Activated CD4-positive, alpha-beta T cell treated with anti-CD3 and anti-CD28 coated beads, Interleukin-2, amount 10 ng/mL, durations not matched to agents 7 days and 5 days (primary cell): ENCODE measurements at places on chromosomes 7 and 10. TPM values are rescaled to one million over a fixed set of nuclear protein-coding genes. Genes with fewer than 3 reads are reported as not detected.

HTR7 gene
- total RNA-seq, result not detected

DNA sequence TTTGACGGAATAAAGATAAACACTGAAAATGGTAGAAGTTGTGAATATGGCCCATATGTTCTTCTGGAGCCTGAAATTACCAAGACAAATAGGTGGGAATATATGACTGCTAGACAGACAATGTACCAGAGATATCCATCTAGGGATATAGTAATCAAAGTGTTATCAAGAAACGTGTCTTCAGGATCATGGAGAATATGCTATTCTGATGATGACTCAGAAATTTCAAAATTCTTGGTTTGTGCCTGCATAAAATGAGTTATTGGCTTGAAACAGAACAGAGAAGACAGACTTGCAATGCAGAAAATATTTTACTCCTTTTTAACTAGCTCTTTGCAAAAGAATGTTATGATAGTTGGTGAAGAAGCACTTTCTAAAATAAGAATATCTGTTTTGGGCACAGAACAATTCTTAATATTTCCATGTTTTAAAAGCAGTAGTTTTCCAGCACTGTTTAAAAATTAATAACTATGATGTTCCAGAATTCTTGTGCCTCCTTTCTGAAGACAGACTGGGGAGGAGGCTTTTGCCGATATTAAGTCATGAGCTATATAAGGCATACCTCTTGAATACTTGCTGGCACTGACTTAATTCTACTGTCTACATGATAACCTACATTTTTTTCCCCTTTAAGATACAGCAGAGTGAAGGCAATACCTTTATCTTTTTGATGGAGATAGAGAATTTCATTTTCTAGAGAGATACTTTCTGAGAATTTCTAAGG, 34.4 kb upstream of the CABCOCO1 start:
- no peaks in the 10 kb centered on the region for H3K36me3 ChIP-seq
- DNase-seq, result no peak
- H3K4me1 ChIP-seq, result no peaks in the 10 kb centered on the region
- no peak overlapping the region for H3K27ac ChIP-seq
- H3K4me3 ChIP-seq, result no peak overlapping the region
- H3K27me3 ChIP-seq, result peaks cover 7% of the 10 kb centered on the region

GRCh38 chr7:32579776-32580175, 84.5 kb downstream of the AVL9 start:
- no peaks in the 10 kb centered on the region for H3K27me3 ChIP-seq
- H3K36me3 ChIP-seq, result peaks cover 48% of the 10 kb centered on the region
- peaks cover 3% of the 10 kb centered on the region for H3K4me1 ChIP-seq
- H3K27ac ChIP-seq, result no peak overlapping the region
- H3K4me3 ChIP-seq, result no peak overlapping the region

GRCh38 chr10:30639946-30640786, 10.6 kb upstream of the LYZL2 start:
- peak; percentile 27 for DNase-seq
- H3K4me3 ChIP-seq, result no peak overlapping the region
- no peaks in the 10 kb centered on the region for H3K36me3 ChIP-seq
- peaks cover 1% of the 10 kb centered on the region for H3K4me1 ChIP-seq

DNA sequence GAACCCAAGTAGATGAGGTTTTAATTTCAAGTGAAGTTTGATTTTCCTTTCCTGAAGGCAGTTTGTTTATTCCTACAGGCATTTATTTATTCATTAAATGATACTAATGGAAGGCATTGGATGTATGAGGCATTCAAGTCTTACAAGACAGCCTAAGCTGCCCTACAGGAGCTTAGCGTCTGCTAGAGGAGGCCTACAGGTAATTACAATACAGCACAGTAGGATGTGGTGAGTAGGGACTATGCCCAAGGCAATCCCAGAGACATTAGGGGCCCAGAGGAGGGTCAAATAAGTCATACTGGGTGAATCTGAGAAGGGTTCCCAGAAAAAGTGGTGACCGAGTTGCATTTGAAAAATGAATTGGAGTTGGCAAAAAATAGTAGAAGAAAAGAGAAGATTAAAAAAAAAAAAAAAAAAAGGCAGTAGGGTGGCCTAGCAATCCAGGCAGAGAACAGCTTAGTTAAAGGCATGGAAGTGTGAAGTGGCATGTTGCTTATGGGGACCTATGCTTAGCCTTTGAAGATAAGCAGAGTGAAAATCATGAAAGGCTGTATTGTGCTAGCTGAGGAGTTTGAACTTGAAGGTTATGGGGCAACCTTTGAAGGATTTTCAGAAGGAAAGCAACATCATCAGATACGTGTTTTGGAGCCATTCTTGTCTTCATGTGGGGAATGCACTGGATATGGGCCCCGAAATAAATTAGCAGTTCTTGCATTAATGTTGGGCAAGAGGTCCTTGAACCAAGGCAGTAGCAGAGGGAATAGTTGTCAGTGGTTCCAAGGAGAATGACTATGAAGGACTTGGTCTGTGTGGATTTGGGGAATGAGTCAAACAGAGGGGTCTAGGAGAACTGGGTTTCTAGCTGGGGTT, 65.5 kb downstream of the SNX10 start:
- H3K27ac ChIP-seq, result no peak overlapping the region
- H3K4me1 ChIP-seq, result no peaks in the 10 kb centered on the region
- no peak for DNase-seq
- no peak overlapping the region for H3K4me3 ChIP-seq

DNA sequence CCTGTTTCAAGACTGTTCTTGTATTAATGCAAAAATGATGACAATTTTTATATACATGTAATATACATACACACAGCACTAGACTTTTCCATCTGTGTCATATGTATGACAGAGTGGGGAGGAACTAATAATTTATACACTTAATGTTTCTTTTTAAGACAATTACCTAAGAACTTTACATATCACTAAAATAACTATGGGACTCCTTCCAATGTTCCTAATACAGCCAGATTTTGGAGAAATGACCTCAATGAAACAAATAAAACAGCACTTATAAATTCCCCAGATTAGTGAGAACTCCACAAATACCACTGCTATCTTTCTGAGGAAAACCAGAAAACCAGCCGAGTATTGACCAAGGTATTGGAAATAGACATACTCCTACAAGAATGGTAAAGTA, 199.4 kb downstream of the ELMO1 start:
- H3K36me3 ChIP-seq, result peaks cover 27% of the 10 kb centered on the region
- H3K4me1 ChIP-seq, result peaks cover 13% of the 10 kb centered on the region
- no peak for DNase-seq
- no peaks in the 10 kb centered on the region for H3K27me3 ChIP-seq
- no peak overlapping the region for H3K27ac ChIP-seq
- no peak overlapping the region for H3K4me3 ChIP-seq

DNA sequence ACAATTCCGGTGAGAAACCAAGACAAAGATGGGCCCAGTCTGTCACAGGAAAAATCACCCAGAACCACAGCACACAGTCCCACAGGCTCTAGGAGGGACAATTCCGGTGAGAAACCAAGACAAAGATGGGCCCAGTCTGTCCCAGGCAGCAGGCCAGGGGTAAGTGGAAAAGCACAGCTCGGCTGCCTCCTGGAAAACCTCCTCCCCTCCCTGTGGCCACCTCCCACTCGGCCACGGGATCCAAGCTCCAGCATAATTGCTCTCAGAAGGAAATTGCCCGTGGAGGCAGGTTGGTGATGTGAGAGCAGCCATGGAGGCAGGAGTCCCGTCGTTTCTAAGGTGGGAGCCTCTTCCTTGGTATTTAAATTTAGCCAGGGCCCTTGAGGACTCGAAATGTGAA, 95.7 kb downstream of the PLXNA4 start:
- H3K4me1 ChIP-seq, result peaks cover 33% of the 10 kb centered on the region
- peaks cover 25% of the 10 kb centered on the region for H3K27me3 ChIP-seq
- peaks cover 27% of the 10 kb centered on the region for H3K36me3 ChIP-seq
- H3K4me3 ChIP-seq, result no peak overlapping the region
- no peak for DNase-seq

SLC26A3 gene
- not detected for total RNA-seq

DNA sequence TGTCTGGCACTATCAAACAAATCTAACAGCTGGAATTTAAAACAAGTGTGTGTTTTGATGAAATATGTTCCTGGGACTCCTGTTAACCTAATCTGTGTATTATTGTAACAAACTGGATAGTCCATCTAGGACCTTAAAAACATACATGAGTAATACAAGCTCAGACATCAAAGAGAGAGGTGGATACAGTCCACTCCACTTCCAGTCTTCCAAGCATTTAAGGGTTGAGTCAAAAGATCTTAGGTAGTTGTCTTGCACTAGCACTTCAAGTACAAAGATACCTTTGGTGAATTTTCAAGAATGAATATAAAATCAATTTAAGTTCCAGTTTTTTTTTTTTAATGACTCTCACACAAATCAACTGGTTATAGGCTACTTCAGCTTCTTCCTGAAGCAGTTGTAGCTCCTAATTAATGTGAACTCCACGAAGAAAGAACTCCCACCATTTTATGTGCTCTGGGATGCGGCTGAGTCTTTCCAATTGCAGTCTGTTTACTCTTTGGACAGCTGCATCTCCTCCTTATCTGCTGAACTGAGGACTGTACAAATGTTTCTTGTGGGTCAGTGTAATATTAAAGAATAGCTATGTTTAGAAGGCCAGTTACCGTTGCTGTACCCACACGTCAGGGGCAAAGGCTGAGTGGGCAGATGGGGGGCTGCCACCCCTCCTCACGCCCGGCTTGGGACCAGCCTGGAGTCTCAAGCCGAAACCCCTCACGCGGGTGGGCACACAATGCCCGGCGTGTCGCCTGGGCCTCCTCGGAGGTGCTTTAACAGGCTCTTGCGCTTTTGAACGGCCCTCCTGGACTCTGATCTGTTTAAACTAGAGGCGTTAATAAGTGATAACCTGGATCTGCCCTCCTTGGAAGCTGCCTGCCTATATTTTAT, 2.9 kb upstream of the IGF2BP3 start:
- DNase-seq, result no peak
- H3K4me1 ChIP-seq, result peaks cover 36% of the 10 kb centered on the region
- H3K27me3 ChIP-seq, result peaks cover 68% of the 10 kb centered on the region
- peak overlapping the region; percentile 60 for H3K27ac ChIP-seq
- H3K4me3 ChIP-seq, result peak overlapping the region; percentile 74
- peaks cover 5% of the 10 kb centered on the region for H3K36me3 ChIP-seq

HYAL4 gene
- 0.54 TPM for total RNA-seq
